ENCODE measurements at places on chromosomes 13 and 19.

GRCh38 chr13:27842571-27842970 lies 50.3 kb downstream of the GSX1 start:
- DNase-seq, result no peak

DNA sequence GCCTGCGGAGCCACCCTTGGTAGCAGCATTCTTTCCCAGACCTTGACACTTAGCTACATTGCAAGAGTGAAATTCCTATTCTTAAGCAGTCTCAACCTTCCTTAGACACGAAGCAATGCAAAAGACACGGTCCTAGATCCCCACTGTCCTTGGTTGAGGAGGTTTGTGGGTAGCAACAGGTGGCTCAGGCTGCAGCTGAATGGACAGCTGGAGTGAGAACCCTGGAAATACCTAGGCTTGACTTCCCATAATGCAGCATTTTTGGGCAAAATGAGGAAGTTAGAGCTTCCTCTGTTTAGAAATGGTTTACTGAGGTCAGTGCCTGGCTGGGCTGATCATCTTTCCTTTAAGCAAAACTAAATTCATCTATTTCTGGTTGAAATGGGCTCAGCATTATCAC lies 296.6 kb downstream of the RFC3 start:
- DNase-seq, result no peak

DNA sequence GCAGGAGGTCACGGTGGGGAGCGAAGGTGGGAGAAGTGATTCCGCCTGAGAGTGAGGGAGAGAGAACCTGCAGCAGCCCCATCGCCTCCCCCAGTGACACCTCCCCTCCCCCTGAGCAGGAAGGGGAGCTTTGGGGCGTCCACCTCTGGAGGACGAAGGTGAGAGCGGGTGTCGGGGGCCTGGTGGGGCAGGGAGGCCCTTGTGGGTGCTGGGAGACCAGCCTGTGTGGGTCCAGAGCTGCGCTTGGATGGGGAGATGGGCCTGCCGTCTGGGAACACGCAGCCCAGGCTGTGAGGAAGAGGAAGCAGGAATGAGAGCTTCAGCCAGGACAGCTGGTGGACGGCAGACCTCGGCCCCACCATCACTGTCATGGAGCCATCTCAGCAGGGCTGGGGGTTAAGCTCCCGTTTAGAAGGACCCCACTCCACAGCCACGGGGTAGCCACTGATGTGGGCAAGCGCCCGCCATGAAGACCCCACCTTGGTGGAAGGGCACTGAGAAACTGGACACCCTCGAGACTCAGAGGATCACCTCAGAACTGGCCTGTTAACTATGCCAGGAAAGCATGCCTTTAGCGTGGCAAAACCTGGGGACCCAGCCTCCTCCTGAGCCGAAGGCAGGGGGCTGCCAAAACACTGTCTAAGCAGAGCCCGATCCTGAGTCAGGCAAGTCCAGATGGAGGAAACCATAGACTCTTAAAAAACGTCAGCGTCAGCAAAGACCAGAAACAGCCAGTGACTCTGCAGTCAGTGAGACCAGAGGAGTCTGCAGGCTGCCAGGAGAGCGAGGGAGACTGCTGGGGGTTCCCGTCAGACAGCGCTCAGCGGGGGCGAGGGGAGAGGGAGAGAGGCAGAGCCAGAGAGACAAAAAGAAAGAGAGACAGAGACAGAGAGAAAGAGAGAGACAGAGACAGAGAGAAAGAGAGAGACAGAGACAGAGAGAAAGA lies 6.4 kb upstream of the PROZ start:
- DNase-seq, result peak; percentile 17

- no peak for DNase-seq
Measured at GRCh38 chr13:35990196-35990595, 141.0 kb downstream of the DCLK1 start.

- DNase-seq, result no peak
Measured at GRCh38 chr13:104206450-104207044, 1140.3 kb upstream of the SLC10A2 start.

DNA sequence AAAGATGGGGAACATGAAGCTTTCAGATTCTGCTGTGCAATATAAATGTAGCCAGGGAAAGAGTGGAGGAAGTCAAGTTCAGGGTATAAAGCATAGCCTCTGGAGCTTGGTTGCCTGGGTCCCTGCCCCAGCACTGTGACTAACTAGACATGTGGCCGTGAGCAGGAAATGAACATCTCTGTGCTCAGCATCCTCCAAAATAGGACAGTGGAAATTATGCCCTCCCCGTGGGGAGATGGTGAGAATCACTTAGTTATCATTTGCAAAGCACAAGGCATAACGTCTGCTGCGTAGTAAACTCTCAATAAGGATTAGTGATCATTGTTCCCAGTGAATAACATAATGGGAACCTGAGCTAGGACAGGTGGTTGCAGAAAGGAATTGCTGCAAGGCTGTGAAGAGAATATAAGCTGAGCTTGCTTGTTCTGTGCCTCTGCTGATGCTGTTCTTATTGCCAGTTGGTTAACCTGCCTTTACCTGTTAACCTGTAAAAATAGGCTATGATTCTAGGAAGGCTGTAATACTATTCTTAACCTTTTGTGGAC lies 441.0 kb downstream of the COG6 start:
- no peak for DNase-seq

DNA sequence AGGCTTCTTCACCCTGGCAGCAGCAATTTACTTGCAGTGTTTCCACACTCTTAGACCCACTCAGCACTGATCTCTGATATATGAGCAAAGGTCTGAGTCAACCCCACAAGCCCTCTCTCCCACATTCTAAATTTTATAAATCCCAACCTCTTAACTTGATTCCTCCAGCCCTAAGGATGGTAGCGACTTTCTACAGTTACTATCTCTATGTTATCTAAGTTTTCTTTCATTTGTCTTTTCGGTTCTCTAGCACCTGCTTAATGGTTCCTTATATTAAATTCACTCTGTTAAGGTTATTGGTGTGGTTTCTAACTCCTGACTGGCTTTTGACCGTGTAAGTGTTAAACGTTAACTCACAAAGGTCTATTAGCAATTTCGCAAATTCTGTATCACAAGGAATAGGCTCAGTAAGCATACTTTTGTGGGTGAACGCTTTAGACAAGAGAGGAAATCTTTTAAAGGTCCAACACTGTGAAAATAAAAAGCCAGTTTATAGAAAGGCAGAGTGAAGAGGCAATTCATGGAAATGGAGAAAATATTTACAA lies 99.3 kb downstream of the DLEU7 start:
- no peak for DNase-seq

GRCh38 chr13:111973605-111974340 lies 93.2 kb upstream of the SOX1 start:
- DNase-seq, result no peak

DNA sequence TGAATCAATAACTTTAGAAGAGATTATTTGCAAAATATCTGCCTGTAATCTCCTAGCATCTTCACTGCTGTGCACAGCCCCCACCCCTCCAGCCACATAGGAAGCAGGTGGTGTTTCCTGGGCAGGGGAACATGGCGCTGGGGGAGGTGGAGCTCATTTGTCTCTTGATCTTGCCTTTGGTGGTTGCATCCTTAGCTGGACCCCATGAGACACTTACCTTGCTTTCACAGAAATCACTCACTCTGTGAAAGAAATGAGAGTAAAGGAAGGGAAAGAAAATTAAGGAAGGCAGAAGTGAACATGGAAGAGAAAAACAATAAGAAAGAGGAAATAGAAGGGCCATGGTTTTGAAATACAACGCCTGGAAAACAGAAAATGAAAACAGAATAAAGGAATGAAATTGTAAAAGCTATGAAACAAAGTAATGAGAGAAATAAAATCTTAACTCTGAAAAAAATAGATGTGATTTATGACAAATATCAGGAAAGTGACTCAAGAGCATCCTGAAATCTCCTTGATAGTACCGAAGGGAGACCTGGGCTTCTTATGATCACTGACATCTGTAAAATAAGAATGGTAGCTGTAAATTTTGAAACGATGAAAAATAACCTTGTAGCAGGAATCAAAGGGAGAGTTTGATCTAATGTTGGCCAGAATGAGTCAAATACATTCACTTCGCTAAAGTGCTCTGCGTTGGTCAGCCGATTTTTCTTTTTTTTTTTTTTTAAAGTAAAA lies 17.2 kb upstream of the RNASEH2B start:
- DNase-seq, result no peak

GRCh38 chr13:20407759-20408158 lies 117.9 kb downstream of the CRYL1 start:
- DNase-seq, result no peak

GRCh38 chr13:42379241-42379640 lies 107.3 kb downstream of the AKAP11 start:
- DNase-seq, result no peak

DNA sequence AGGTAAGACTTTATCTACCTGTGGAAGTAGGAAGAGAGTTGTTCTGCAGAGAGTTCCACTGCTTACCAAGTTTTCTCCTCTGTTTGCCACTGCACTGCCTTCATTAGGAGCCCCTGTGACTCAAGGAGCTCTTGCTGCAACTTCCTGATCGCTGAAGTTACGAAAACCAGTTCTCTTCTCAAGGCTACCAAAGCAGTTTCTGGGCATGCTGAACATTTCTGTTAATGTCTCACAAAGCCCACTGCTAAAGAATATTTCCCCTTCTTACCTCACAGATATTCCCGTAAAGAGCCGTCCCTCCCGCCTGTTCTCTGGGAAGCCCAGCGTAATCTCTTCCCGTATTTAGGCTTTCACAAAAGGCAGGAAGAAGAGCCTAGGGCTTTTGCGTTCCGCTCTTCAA lies 82.6 kb upstream of the OXGR1 start:
- peak; percentile 33 for DNase-seq

DNA sequence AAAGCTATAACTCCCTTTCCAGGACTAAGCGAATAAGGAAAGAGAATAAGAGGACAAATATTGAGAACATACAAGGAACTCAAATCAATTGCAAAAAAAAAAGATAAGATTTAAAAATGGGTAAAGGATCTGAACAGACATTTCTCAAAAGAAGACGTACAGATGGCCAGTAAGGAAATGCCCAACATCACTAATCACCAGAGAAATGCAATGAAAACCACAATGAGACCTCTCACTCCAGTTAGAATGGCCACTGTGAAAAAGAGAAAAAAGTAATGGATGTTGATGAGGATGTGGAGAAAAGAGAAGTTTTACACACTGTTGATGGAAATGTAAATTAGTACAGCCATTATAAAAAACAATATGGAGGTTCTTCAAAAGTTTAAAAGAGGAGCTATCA lies 63.8 kb downstream of the VWA8 start:
- DNase-seq, result no peak

DNA sequence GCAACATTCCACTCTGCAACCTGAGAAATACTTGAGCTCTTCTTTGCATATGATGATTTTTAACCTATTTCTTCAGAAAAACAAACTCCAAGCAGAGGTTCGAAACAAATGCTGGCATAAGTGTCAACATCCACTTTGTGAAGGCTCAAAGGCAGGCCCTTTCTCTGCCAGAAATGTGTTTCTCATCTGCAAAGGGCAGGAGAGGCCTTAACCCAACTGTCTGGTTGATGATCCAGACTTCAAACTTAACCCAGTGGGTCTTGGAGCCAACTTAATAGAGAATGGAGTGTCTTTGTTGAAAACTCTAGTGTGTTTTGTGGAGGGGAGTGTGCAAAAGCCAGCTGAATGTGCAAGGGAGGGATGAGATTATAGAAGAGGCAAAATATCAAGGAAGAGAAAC lies 28.3 kb upstream of the ZNF507 start:
- DNase-seq, result no peak

DNA sequence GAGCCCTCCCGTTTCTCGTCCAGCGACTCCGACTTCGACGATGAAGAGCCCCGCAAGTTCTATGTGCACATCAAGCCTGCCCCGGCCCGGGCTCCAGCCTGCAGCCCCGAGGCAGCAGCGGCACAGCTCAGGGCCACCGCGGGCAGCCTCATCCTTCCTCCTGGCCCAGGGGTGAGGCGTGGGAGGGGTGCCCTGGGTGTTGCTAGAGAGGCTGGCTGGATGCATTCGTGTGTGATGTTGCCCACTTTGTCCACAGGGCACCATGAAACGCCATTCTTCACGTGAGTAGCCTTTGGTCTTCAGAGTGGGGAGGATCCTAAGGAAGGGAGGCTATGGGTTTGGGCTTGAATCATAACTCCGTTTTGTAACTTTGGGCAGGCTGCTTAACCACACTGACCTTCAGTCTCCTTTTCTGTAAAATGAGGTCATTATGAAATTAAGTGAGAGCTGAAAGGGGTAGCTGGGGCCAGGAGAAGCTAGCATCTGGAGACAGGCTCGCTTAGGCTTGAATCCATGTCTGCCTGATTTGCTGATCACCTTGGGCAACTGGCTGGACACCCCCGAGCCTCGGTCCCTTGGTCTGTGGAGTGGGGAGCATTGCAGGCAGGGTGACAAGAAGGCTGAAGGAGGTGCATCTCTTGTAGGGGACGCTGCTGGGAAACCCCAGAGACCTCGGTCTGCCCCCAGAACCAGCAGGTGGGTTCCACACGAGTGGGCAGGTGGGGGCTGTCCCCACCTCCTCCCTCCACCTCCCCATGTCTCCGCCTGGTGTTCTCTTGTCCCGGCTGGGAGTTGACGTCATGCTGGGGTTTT lies 18.7 kb upstream of the B3GNT3 start:
- DNase-seq, result no peak

DNA sequence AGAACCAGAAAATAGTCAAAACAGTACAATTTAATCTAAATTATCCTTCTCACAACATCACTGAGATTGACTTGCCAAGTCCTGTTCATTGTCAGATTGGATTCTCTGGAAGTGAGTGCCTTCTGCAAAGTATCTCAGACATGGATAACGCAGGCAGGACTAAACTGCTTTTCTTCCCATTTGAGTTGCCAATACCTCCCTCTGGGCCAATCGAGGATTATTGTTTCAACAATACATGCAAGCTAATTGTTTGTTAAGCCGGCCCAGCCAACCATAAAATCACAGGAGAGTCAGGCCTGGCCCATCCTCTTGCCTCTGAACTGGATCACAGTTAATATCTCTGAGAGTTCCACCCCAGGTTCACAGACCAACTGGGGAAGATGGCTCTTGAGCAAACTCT lies 240.0 kb downstream of the ENOX1 start:
- no peak for DNase-seq

GRCh38 chr19:14063105-14063504 lies 1.2 kb upstream of the PALM3 start:
- DNase-seq, result no peak

DNA sequence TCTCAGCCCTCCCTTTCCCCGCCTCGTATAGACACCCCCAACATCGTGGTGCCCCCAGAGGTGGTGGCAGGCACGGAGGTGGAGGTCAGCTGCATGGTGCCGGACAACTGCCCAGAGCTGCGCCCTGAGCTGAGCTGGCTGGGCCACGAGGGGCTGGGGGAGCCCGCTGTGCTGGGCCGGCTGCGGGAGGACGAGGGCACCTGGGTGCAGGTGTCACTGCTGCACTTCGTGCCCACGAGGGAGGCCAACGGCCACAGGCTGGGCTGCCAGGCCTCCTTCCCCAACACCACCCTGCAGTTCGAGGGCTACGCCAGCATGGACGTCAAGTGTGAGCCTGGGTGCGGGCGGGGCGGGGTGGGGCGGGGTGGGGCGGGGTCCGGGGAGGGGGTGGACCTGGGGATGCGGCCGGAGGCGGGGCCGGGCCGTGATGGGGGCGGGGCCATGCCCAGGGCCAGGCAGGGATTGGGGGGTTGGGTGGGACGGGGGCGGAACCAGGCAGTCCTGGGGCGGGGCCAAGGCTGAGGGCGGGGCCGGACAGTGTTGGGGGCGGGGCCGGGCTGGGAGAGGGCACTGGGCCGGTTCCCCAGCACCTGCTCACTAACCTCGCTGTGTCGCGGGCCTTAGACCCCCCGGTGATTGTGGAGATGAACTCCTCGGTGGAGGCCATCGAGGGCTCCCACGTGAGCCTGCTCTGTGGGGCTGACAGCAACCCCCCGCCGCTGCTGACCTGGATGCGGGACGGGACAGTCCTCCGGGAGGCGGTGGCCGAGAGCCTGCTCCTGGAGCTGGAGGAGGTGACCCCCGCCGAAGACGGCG lies 7.8 kb downstream of the MAG start:
- no peak for DNase-seq

Data from skeletal muscle cell (primary cell).